ENCODE measurements at places on chromosomes 6 and 20.

DNA sequence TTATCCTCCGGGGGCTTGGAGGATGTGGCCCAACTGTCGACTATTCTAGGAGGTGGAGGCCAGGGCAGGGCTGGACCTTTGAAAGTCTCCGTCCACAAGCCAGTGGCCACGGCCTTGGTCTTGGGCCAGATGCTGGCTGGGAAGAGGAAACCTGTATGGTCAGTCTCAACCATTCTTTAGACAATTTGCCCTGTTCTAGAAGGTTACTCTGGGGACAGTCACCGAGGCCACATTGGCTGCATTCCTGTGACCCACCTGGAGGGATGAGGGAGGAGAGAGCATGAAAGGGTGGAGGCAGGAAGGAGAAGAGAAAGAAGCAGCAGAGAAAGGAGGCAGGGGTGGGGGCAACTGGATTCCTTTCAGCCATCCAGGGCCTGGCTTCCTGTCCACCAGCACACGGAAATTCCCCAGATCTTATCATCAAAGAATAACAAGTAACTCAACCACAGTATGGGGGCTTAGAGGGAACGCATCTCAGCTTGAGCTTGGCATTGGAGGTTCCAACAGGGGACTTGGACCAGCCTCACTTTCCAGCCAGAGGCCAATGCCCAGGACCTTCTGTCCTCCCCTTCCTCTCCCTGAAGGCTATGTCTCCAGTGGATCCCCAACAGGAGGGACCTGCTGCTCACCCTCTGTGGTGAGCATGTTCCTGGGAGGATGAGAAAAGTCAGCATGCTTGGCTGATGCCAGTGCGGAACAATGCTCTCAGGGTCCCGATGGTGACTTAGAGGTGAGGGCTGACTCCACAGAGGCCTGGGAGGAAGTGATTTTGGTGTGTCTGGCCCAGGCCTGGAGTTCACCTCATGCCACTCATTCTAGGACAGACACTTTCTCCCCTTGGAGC, 30.4 kb downstream of the TGM2 start:
- no peak for DNase-seq

- no peak for DNase-seq
Measured at GRCh38 chr6:170128346-170128745, 162.5 kb downstream of the DLL1 start.

GRCh38 chr6:42688281-42688680, 34.1 kb downstream of the PRPH2 start:
- no peak for DNase-seq

GRCh38 chr6:126127659-126128058, 141.3 kb downstream of the TRMT11 start:
- no peak for DNase-seq

- DNase-seq, result no peak
Measured at GRCh38 chr20:57619051-57619831, 985 bp downstream of the ZBP1 start.

DNA sequence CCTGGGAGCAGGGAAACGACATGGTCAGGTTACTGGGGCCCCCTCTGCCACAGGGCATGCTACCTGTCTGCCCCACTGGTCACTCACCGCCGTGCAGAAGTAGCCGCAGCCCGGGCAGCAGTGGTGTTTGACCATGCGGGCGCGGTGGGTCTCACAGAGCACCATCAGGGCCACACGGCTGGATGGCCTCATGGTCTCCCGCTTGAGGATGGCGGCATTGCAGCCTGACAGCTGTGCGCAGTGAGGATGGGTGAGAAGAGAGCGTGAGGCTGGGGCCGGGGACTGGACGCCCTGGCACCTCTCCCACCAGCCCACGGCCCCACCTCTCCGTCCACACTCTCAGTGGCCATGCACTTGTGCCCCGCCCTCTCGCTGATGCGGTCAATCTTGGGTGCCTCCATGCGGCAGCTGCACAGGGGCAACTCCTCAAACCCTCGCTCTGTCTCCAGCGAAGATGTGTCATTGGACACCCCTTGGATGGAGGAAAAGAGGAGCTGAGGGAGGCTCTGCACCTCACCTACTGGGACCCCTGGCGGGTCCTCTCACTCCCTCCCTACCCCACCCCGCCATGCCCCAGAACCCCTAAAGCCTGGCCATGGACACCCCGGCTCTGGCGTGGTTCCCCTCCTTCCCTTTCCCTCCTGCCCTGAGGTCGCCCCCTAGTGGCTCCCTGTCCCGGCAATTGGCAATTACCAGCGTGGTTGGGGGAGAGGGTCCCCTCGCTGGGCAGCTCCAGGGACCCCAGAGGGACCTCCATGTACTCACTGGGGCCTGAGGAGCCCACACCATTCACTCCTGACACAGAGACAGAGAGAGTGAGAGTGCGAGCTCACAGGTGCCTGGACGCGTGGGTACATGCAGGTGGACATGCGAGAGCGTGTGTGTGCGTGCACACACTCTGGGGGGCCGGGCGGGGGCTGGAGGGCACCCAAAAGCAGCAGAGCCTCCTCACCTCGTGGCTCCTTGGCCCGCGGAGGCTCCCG, 8.9 kb downstream of the EHMT2 start:
- DNase-seq, result no peak

DNA sequence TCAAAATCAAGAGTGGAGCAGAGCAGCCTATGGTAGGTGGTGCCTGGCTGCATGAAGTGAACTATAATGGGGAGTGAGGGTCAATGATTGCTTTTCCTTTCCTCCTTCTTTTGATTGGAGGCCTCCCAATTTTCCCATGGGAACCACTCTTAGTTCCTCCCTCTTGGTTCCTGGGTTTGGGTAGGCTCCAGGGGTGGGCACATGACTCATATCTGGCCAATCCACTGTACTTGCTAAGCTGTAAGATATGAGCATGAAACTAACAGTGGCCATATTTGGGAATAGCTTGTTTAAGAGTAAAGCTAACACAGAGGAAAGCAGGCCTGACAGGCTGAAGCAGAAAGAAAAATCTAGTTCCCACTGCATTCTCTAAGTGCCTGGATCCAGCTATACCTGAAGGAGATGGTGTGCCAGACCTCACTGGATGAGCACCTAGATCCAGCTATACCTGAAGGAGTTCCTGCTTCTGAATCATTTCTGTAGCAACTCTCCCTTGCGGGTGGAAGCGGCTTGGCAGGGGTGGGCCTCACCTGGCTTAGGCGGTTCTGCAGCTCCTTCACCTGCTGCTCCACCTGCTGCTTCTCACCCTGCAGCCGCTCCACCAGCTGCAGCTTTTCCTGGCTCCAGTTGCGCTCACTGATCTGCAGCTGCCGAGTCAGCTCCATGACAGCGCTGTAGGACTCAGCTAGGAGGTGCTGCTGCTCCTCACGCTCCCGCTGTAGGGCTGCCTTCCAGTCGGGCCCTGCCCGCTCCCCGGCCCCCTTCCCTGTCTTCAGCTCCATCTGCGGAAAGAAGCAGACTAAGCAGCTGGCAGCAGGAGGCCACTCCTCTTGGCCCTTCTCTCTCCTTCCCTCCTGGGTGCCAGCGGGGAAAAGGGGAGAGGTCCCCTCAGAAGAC, 29.0 kb upstream of the DSN1 start:
- no peak for DNase-seq

GRCh38 chr6:128515550-128516513, 4.6 kb downstream of the PTPRK start:
- DNase-seq, result peak; percentile 35

DNA sequence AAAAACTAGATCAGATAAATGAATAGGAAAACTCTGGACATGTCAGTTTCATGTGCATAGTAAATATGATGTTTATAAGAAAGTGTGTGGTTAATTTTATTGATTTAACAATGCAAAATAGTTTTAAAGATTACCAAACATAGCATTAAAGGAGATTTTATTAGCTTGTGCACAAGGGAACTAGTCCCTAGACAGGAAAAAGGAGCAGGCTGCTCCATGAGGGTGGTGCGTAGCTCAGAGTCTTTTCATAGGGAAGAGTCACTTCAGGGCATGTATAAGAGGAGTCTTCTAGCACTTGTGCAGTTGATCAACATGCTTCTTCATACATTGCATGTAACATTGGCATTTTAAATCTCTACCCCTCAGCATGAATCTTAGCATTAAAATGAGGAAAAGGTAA, 835.8 kb downstream of the GRIK2 start:
- DNase-seq, result no peak

DNA sequence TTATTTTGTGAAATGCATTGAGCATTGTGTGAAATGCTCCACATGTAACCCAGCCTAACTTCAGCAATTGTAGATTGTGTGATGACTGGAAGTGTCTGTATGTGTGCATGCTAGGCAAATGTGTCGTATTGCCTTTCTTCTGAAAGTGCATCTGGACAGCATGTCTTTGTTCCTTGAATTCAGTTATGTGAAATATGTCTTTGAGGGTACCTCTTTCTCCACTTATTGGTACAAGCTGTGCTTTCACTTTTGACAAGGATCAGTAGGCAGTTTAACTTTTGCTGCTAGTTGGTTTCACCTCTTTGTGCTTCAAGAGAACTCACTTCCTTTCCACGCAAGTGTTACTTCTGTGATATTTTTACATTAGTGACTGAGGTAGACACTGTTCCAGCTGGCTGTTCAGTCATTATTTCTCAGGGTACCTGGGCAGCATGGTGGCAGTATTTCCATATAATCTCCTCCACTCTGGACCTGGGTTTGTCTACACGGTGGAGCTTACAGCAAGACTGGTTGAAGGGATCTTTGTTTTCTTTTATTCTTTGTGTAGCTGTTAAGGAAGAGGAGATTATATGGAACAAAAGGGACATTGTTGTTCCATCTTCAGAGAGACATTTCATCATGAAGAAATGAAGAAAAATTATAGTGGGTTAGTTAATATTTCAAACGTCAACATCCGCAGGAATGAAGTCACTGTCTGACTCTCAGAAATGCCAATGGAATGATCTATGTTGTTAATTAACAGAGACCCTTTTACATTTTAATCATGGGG, 175.4 kb downstream of the UTRN start:
- no peak for DNase-seq

DNA sequence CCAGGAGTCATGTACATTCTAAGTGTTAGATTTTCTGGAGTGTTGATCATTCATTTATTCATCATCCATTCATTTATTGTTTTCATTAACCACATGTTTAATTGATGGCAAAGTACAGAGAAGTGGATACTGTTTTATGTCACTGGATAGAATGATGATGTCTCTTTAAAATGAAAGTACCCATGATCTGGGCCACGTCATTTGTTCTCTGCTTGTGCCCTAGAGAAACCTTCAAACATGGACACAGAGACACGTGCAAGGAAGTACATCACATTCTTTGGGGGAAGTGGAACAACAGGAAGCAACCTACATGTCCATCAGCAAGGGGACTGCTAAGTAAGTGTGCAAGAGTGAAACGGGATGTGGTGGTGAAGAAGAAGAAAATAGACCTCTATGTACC, 75.8 kb upstream of the TSHZ2 start:
- no peak for DNase-seq

DNA sequence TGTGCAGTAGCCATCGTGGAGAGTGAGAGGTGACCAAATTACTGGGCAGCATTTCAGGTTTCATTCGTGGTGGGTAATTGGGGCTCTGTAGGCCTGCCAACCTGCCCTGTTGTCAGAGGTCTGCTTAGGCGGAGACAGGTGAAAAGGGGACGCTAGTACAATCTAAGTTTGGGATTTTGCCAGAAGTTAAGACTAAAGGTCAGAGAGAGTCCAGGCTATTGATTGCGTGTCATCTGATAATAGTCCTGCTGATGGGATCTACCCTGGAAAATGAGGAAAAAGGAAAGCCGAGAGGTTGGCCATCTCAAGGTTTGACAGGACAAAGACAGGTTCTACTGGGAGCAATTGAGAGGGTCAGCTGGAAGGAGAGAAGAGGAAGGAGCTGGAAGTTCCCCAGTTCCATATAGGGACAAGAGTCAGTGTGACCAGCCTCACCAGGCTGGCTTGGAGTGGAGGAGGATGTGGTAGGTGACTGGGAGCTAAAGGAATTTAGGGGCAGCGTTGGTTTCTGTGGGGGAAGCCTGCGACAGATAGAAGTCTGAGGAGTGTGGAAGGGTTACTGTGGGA, 10.9 kb downstream of the ARFGEF2 start:
- DNase-seq, result no peak

DNA sequence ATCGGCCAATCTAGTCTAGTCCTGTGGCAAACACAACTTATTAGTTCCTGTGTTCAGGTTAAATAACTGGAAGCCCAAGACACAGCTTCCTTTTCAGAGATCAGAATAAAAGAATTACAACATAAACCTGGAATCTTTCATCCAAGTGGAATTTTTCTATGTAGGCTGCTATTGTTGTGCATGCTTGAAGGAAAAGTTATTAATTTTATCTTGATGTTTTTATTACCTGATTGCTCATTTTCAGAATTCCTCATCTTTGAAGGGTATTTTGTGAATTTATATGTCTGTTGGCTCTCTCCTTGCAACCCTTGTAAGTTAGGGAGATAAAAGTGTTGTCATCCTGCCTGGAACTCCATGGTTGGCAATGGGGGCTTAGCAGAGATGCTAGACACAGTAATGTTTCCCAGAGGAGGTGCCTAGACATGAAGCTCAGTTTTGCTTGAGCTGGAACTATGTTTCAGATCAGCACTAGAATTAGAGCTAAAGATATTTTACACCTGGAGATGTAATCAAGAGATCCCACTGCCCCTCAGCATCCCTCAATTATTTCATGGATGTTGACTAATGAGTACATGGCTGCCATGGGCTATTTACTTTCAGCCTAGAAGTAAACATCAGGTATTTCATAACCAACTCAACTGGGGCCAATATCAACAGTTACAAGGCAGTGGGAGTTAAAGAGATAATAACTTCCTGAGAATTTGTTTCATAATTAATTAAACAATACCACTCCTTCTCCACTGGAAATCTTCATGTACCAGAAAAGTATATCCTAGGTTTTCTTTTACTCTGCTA, 367.0 kb upstream of the MARCKS start:
- DNase-seq, result no peak

GRCh38 chr6:56017198-56017597, 141.8 kb upstream of the BMP5 start:
- DNase-seq, result no peak

GRCh38 chr20:23629017-23629541, 8.7 kb downstream of the CST3 start:
- no peak for DNase-seq

GRCh38 chr6:105550955-105551620, 148.2 kb upstream of the PREP start:
- no peak for DNase-seq

- no peak for DNase-seq
Measured at GRCh38 chr6:7697820-7698623, 27.9 kb upstream of the BMP6 start.

DNA sequence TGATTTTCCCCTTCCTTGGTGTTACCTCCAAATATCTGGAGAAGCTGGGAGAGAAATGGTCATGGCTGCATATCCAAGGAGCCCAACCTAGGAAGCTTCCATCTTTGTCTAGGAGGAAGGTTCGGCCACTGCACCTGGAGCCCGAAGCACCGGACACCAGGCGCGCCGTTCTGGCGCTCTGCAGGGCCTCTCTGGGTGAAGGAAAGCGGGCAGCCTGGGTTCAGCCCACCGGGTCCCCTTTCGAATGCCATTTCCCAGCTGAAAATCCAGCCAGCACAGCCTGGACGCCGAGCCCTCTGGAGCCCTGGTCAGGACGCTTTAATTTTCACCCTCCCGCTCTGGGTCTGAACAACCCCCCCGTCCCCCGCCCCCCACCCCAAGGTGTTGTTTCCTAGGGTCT, 1.2 kb downstream of the LINC00237 start:
- DNase-seq, result no peak

GRCh38 chr6:83108378-83108777, 40.9 kb downstream of the DOP1A start:
- DNase-seq, result no peak

Measured in Ammon's horn (tissue), 1 donor.